Tongue (tissue), 3 donors: ENCODE measurements at places on chromosomes 7 and 10. TPM values are rescaled to one million over a fixed set of nuclear protein-coding genes. Genes with fewer than 3 reads are reported as not detected.
A peak's percentile ranks its signal among the peaks of the same experiment; 100 is the strongest.

DNA sequence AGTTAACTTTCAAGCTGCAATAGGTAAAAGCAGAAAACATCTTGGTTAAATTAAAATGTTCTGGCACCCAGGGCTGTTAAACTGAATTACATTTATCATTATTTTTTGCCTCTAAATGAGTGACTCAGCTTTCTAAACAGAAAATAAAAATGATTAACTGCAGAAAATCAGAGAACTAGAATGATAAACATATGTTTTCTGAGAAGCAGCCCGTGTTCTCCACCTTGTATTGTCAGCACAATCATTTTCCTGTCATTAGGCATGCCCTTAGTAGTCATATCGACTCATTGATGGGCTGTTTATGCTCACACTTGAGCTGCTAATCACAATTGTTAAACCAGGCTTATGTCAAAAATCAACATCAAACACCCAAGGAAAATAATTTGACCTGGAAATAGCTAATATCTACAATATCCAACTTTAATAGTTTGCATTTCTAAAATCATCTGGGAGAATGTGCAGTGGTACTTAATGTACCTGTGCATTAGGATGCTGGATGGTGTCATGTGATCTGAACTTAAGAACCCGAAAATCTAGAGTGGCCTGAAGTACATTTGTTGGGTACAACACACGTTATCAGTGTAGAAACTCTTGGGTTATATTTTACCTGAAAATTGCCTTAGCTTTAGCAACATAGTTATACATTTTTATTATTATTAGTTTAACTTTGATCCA is 2.3 kb downstream of the MDFIC start:
- no peak for DNase-seq

GRCh38 chr7:34133356-34133982 is 228.1 kb downstream of the BMPER start:
- DNase-seq: no peak

- peak; percentile 59 for DNase-seq
Measured at GRCh38 chr10:112755446-112756234, 194.4 kb upstream of the TCF7L2 start.

The OR2A5 gene
- total RNA-seq: not detected

DNA sequence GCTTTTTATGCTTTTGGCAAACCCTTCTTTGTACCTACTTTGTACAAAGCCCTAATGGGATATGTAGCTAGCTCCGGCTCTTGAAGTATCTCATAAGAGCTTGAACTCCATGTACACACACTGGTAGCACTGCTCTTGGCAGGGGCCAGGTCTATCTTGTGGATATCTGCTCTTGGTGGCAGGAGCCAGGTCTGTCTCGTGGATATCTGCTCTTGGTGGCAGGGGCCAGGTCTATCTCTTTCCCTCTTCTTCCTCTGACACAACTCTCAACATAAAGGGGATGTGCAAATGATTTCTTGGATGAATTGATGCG is 91.9 kb downstream of the WNT2 start:
- DNase-seq: no peak

- no peak for DNase-seq
Measured at GRCh38 chr7:29140873-29141468, 5.4 kb downstream of the CPVL start.

The SLC18A3 gene
- total RNA-seq: 0.31 TPM

GRCh38 chr7:32941681-32942414 is 15.4 kb upstream of the FKBP9 start:
- DNase-seq: peak; percentile 55

The PRKCQ gene
- total RNA-seq: 15.2 TPM

DNA sequence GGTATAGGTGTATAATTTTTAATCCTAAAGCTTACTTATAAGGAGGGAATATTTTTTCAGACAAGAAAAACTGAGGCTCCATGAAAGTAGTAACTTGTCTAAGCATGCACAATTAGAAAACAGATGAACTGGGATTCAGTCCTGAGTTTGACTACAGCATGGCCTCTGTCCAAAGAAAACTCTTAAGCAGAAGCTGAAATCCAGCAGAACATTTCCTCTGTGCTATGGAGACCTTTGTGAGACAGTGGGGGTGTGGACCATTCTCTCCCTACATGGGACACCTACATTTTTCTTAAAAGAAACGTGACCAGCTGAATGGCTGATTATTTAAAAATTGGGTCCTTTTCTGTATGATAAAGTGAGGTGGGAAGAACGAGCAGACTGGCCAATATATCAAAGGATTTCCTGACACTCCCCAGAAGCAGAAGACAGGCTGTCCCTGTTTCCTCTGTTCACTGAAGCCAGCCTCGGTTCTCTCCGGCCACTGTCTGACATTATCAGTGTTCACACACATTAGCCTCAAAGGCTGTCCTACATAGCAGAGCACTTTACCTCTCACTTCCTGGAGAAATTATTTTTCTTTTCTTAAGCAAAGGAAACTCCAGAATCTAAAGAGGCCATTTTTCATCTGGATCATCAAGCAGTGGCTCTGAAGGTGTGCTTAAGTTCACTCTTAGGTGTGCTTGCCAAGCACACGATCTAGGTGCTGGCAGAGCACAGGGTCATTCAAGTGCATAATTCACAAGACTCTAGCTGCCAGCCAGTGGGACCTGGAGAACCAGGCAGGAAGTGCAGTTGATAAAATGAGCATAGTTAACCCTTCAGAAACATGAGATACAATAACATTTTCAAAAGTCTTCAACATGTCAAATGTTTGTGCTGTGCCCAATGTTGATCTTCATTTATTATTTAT is 40.4 kb upstream of the KIAA1217 start:
- DNase-seq: peak; percentile 25
